ENCODE measurements at places on chromosomes 2 and 18.

GRCh38 chr2:45607701-45608100 is 3.4 kb downstream of the SRBD1 start:
- DNase-seq: peak; percentile 47

- no peak for DNase-seq
These were observed 165.9 kb upstream of the ID2 start for GRCh38 chr2:8515864-8516533.

DNA sequence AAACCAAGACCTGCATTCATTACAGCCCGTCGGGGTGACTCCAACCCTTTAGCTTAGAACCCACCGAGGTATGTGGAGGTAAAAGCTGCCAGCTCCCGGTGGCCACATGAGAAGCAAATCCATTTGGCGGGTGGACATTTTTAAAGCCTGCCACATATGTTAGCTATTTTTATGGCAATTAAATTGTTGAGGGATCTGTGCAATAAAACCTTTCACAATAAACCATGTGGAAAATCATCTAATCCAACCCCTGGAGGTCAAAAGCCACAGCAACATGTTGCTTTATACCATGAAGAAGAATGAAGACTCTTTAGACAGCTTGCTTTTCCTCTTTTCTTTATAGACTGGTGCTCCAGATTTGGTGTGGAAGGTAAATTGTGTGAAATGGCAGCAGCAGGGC is 176.3 kb downstream of the AGPS start:
- no peak for DNase-seq

GRCh38 chr18:68500556-68500955 is 214.4 kb downstream of the TMX3 start:
- no peak for DNase-seq
